ENCODE measurements at places on chromosomes 6 and 20. TPM values are rescaled to one million over a fixed set of nuclear protein-coding genes. Genes with fewer than 3 reads are reported as not detected.

Gene ADTRP
- not detected for total RNA-seq

Gene MAP3K4
- 38.7 TPM for total RNA-seq

Gene SMOC2
- total RNA-seq: not detected

Gene PARD6B
- 6.1 TPM for total RNA-seq

Gene KIF6
- 0.17 TPM for total RNA-seq

Gene OR2H2
- not detected for total RNA-seq

Gene MLIP
- not detected for total RNA-seq

Gene TGM3
- not detected for total RNA-seq

Gene C6orf132
- total RNA-seq: not detected

Gene RIPOR3
- total RNA-seq: 0.53 TPM

Gene ARFGEF3
- not detected for total RNA-seq

Gene VIP
- total RNA-seq: not detected

Gene FAM217A
- not detected for total RNA-seq

Gene EMILIN3
- total RNA-seq: not detected

Gene MEP1A
- total RNA-seq: not detected

Gene PCSK2
- total RNA-seq: not detected

Gene MCHR2
- not detected for total RNA-seq

Gene SYNDIG1
- total RNA-seq: not detected

Gene SPEF1
- 0.27 TPM for total RNA-seq

Gene PLAGL1
- 2.3 TPM for total RNA-seq

Gene COL9A1
- total RNA-seq: not detected

Gene CLVS2
- not detected for total RNA-seq

Gene NOX3
- not detected for total RNA-seq

Gene CGAS
- total RNA-seq: 0.42 TPM

Gene PDE10A
- total RNA-seq: not detected

Gene EPPIN
- not detected for total RNA-seq

Gene NRM
- 44.0 TPM for total RNA-seq

Gene PPARD
- 11.9 TPM for total RNA-seq

Gene DHX35
- total RNA-seq: 13.0 TPM

Gene BMP7
- total RNA-seq: 3.7 TPM

Gene SIRPA
- not detected for total RNA-seq

Gene FAM83B
- not detected for total RNA-seq

Gene ARHGAP40
- total RNA-seq: not detected

Gene OR2H1
- not detected for total RNA-seq

Measured in OCI-LY7 (cell line).